ENCODE measurements at places on chromosomes 7 and 10.
A peak's percentile ranks its signal among the peaks of the same experiment; 100 is the strongest.

DNA sequence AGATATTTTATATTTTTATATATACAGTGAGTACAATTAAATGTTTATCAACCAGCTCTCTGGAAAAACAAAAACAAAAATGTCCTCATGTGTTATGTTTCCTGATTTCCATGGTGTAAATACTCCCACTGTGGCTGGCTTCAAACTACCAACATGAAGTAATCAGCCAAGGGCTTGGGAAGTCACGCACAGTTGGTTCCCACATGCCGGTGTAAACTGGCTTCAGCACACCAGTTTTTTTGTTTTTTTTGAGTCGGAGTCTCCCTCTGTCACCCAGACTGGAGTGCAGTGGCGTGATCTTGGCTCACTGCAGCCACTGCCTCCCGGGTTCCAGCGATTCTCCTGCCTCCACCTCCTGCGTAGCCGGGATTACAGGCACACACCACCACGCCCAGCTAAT, 11.8 kb downstream of the OSBPL3 start:
- DNase-seq = no peak

DNA sequence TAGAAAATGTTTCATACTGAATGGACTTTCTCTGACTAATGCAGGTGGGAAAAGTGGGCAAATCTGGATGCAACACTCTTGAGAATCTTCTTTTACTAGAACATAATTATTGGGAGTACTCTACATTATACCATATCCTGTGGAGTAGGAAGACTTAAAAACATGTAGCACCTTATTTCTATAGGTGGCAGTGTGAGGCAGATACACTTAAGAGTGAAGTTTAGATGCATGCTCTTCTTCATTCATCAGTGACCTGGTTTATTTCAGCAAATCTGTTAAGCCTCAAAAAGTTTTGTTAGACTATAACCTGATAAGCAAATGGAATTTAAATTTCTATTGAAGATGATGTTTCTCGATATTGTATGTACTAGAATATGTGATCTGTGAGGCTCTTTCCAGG, 1087.1 kb upstream of the LRRN3 start:
- DNase-seq = no peak

- DNase-seq = no peak
These were observed 259.2 kb downstream of the GLRX3 start for GRCh38 chr10:130395248-130395936.

GRCh38 chr7:29289156-29290021, 94.8 kb downstream of the CHN2 start:
- peak; percentile 57 for DNase-seq

GRCh38 chr7:151925446-151926335, 30.6 kb upstream of the GALNTL5 start:
- no peak for DNase-seq

DNA sequence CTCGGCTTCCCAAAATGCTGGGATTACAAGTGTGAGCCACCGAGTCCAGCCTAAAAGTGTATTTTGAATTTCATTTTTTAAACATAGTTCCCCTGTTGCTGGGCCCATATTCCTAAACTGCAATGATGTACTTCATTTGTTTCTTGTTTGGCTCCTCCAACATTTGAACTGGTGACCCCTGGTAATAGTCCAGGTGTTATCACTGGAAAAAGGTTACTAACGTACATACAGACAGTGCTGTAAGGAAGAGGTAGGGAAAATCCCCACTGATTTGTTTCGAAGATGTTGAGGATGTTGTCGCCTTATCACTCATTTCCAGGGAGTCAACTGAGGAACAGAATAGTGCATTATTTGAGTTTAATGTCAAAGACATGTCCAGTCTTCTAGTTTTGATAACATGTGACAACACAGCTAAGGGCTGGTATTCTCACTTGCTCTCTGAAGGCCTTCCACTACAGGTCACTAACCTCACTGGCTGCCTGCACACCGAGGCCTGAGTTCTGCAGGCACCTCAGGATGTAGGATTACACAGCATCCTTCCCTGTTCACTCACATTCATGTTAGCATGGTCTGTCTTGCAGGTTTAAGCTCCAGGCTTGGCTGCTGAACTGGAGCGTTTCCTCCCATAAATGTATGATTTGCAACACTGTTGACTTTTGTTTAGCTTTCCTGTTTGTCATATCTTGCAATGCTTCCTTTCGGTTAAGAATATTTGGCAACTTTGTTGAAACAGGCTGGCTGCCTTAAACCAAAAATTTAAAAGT, 362.8 kb downstream of the INHBA start:
- DNase-seq = no peak

DNA sequence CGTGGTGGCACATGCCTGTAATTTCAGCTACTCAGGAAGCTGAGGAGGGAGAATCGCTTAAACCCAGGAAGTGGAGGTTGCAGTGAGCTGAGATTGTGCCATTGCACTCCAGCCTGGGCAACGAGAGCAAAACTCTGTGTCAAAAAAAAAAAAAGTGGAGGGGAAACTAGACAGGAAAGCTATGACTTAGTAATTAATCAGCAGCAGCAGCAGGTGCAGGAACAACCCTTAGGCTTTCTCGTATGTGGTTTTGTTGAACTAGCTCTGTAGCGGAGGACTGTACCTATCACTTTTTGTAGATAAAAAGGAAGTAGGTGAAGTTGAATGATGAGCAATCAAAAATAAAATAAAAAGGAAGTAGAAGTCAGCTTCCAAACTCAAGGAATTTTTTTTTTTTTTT, 76.9 kb upstream of the KMT2C start:
- DNase-seq = no peak

GRCh38 chr10:117161386-117162033, 23.4 kb upstream of the VAX1 start:
- DNase-seq = no peak

DNA sequence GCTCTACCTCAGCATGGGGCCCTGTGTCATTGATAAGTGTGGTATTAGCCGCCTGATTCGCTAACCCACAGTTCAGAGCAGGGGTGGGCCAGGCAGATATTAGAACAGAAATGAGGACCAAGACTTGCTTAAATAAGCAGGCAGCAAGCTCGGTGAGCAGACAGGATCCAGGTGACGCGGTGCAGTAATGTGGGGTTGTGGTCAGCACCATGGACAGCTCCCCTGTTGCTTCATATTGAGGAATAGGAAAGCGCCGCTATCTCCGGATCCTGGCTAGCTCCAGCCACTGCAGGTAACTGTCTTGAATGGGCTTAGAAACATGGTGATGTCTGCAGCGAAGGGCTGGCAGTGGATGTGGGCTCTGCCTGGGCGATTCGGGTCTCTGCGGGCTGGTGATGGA, 51.3 kb upstream of the GPR26 start:
- DNase-seq = no peak

- DNase-seq = peak; percentile 41
These were observed 43.8 kb upstream of the RPA3 start for GRCh38 chr7:7761974-7762779.

DNA sequence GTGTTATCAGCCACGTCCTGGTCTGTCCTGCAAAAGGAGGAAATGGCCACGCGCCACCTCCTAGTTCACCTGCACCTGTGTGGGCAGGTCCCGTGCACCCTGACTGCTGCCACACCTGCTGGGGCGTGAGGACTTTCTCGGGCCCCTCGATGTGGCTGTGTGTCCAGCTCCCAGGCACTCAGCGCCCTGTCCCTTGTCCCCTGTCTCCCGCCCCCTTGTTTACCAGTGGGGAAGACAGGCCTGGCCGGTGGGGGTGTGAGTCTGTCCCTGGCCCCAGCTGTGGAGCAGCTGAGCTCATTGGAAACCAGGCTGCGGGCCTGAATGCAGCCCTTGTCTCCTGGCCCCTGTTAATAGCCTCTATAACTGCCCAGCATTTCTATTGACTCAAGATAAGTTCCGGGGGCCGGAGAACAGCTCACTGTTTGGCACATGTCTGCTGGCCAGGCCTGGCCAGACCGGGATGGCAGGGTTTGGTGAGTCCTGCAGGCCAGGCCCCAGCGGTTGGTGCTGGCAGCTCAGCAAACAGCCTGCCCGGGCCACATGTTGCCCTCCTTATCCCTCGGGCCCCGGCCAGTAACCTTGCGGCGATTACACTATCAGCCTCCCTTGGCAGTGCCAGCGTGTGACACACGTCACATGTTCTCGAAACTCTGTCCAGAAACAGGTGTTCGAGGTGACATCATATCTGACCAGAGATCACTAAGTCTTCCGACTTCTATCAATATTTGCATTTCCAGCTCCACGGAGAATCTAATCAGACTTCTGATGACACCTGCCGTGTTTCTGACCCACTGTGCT, 52.1 kb downstream of the FOXL3 start:
- no peak for DNase-seq

DNA sequence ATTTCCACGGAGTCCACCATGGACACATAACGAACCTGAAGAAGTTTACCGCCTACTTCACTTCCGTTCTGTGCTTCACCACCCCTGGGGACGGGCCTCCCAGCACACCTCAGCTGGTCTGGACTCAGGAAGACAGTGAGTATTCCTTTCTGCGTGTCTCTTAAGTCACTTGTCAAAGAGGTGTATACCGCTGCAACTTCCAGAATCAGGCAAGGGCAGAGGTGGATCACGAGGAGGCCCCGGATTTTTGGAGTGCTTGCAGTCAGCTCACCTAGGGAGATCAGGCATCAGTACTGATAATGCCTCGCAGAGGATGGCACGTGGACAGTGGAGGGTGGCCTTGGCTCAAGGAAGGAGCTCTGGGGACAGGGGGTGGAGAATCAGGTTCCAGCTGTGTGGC, 630.4 kb upstream of the FOXK1 start:
- DNase-seq = no peak

All from fibroblast of the conjunctiva (primary cell).